Right atrium auricular region (tissue), 2 donors: ENCODE measurements at places on chromosomes 13 and 19.

DNA sequence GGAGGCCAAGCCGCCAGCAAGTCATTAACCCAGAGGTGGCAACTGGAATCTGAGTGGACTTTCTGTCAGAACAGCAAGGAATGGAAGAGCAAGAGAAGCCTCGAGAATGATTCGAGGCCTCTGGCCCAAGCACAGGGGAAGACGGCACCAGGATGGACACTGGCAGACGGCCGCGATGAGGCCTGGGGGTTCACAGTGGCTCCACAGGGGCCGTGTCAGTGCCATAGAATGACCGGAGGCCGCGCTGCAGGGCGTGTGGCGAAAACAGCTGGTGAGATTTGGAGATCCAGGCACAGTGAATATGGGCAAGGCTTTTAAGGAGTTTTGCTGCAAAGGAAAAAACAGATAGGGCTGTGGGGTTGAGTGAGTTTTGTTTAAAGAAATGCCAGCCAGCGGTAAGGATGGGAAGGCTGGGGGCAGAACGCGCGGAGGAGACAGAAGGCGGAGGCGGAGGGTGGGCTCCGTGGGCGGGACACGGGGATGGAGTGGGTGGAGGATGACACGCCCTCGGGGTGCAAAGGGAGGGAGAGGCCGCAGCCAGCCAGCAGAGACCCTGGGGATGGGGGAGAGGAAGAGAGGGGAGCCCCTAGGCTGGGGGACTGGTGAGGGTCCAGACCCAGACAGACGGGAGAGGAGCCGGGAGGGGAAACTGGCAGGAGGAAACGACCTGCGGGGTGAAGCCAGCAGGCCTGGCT is 130.5 kb downstream of the RNF17 start:
- DNase-seq = no peak

DNA sequence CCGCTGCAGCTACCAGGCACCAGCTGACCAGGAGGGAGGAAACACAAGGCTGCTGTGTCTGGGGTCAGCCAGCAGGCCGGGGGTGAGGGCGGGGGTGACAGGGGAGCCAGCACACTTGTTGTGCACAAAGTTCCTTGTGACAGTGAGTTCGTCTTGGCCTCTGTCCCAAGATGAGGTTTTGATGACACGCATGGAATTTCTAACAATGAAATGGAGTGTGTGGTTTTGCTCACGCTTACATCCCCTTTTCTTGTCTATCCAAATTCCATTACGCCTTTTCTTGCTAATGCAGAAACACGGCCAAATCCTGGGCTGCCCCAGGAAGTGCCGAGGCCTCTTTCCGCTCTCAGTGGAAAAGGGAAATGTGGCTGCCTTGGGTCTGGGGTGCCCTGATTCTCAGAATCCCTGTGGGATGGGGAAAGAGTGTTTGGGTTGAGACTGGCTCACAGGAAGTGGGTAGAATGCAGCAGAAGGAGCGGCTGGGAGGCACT is 73.8 kb downstream of the GADD45B start:
- DNase-seq = peak; percentile 94

DNA sequence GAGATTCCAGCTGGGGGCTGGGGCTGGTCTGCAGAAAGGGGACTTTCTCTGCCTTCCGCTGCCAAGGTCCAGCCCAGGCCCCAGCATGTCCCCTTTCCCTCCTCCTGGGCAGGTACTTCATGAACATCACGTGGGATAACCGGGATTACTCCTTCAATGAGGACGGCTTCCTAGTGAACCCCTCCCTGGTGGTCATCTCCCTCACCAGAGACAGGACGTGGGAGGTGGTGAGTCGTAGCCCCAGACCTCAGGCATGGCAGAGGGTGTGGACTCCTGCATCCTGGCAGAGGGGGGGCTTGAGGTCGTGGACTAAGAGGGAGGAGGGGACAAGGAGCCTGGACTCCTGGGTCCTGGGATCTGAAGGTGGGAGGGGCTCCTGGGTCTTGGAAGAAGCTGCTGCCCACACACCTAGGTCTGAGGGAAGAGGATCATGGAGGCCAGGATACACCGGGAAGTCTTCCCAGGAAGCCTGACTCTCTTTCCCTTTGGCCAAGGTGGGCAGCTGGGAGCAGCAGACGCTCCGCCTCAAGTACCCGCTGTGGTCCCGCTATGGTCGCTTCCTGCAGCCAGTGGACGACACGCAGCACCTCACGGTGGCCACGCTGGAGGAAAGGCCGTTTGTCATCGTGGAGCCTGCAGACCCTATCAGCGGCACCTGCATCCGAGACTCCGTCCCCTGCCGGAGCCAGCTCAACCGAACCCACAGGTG is 20.6 kb downstream of the GRIN2D start:
- no peak for DNase-seq

DNA sequence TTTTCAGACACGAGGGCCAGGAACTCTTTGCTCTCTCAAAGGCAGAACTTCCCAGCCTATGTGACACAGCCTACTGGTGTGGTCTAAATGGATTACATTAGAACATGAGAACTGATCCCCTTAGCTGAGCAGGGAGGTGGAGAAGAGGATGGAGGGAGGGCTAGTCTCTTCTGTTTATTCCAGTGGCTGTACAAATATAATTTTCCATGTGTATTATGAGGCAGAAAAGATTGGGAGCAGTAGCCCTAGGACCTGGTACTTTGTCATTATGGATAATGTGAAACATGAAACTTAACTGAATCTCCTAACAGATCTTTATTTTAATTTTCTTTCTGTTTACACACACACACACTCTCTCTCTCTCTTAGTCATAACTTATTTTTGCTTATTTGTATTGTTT is 82.1 kb downstream of the WDFY2 start:
- DNase-seq = no peak

GRCh38 chr19:57641715-57642234 is 8.8 kb downstream of the ZNF211 start:
- DNase-seq = no peak

GRCh38 chr13:66659286-66659685 is 570.9 kb downstream of the PCDH9 start:
- DNase-seq = no peak
